Esophagus squamous epithelium (tissue), 5 donors: ENCODE measurements at places on chromosomes 1 and 21.

- no peak for DNase-seq
These were observed 3.9 kb downstream of the RABGGTB start for GRCh38 chr1:75789988-75790387.

DNA sequence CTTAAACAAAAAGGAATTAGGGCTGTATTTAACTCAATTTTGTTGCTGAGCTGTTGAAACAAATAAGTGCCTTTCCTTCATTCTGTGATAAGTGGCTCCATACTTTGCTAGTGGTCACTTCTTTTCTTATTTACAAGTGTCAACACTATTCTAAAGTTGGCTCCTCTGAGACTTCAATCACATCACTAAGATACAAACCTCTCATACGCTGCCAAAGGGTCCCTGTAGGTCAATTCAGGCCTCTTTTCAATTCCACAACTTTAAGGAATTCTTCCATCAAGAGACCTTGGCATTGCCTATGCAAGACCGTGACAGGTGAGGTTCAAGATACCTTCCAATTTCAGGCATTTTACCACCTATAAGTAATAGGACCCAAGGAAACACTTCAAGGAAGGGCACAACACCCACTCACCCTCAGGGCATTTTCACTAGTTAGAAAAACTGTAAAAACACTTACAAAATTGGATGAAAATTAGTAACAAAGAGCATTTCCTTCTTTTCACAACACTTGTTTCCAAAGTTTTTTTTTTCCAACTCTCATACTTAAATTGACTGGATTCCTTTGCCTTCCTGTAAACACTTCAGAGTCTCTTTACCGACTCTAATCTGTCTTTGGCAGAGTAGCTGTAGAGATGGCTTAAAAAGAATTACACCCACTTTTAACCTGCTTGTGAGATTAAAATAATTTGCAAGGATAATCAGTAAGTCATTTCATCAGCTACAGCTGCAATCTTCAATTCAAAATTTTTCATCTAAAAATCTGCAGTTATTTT is 24.5 kb downstream of the SERBP1 start:
- no peak for DNase-seq

DNA sequence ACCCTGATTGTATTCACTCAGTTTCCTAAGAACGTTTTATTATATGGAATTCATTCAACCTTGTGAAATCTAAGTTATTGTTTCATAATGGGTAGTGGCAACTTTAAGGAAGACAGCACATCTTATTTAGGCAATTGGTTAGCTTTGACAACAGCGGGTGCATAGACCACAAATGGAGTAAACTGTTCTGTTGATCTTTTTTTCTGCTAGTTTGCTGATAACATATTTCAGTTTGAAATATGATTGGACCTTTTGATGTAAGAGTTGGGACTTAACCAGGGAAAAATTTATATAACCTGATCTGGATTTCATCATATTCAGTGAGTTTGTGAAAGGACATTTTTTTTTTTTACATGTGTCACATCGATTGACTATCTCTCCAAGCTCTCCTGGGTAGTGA is 151.7 kb downstream of the HLX start:
- DNase-seq = no peak

DNA sequence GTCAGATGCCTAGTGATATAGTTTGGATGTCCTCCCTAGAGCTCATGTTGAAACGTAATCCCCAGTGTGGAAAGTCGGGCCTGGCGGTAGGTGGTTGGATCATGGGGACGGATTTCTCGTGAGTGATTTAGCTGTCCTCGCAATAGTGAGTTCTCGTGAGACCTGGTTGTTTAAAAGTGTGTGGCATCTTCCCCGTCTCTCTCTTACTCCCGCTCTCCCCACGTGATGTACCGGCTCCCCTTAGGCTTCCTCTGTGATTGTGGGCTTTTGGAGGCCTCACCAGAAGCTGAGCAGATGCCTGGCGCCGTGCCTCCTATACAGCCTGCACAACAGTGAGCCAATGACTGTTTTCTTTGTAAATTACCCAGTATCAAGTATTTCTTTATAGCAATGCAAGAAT is 264.5 kb downstream of the TTLL7 start:
- DNase-seq = no peak

DNA sequence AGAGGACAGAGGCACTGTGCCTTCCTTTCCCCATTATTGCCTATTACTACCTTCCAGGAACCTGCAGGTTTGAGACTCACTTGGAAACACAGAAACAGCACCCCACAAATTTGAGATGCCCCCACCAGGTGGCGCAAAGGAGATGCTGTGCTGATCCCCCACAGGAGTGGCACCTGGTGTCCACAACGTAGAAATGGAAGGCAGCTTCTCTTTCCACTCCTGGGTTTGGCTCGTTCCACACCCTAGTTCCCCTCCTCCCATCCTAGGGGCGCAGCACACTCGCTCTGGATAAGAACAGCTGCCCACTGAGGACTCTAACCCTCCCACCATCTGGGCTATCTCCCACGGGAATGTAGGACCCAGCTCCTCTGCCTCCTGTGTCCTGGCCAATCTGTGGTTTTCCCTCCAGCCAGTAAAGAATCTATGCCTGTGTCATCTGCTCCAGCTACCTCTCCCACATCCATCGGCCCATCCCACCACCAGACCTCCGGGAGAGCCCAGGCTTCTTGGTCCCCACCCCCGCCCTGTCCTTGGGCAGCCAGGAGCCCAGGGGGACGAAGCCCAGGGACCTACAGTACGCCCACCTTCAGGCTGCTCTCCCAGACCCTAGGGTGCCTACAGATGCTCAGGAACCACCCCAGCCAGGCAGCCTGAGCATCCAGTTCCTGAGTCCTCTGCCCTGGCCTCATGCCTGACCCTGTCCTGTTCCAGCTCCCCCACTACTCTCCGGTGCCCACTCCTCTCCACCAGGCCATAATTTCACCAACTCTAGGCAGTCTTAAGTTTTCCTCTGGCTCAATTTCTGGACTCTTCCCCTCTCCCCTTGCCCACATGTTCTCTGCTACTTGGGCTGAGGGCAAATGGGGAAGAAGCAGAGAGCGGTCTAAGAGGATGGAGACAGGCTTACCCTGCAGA is 549 bp downstream of the THBS3 start:
- peak; percentile 46 for DNase-seq

DNA sequence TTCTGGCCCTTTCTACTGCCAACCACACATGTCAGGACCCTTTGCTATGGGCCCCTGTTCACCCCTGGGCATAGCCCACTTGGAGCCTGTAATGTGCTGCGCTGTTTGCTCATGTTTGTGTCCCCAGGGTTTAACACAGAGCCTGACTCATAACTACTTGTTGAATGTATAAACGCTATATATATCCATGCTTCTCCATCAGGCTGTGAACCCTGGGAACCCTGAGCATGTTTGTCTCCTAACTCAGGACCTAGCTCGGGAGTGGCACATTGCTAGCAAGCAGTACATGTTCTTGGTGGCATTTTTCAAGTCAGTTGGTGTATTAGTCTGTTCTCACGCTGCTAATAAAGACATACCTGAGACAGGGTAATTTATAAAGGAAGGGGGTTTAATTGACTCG is 8.0 kb downstream of the OLFML3 start:
- no peak for DNase-seq

GRCh38 chr1:177741476-177741875 is 228.4 kb downstream of the SEC16B start:
- DNase-seq = no peak

DNA sequence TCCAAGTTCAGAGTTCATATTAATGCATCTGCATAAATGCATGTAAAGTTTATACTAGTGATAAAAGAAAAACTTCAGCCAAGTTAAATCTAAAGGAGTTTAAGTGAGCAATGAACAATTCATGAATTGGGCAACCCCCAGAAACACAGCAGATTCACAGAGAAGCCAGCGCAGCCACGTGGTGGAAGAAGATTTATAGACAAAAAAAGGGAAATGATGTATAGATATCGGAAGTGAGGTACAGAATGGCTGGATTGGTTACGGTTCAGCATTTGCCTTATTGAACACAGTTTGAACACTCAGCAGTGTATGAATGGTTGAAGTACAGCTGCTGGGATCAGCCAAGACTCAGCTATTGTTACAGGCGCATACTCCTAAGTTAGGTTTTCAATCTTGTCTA is 5.7 kb downstream of the AK5 start:
- no peak for DNase-seq

- DNase-seq = no peak
These were observed 164.0 kb downstream of the FASLG start for GRCh38 chr1:172822886-172823285.

DNA sequence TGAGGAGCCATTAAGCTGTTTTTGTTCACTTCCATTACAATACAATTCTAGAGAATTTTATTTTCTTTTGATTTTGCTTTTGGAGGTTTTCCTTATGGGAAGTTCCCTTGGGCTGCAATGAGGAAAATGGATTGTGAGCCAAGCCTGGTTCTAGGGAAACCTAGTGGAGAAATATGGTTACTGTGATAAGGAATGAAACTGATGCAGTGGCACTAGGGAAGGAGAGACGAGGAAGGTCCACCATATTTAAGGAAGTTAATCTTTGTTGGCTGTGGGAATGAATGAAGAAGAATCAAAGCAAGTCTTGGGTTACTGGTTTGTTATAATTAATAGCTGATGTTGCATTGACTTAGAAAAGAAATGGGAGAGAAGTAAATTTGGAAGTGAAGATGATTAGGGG is 28.4 kb downstream of the CHML start:
- DNase-seq = no peak

DNA sequence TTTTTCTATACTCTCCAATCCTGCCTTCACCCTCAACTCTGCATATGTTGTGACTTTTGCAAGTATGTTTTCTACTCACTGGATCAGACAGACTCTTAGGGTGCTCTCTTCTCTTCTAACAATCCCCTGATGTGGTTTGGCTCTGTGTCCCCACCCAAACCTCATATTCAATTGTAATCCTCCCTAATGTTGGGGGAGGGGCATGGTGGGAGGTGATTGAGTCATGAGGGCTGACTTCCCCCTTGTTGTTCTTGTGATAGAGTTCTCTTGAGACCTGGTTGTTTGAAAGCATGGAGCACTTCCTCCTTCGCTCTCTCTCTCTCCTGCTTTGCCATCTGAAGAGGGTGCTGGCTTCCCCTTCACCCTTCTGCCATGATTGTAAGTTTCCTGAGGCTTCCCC is 148.9 kb upstream of the IGSF21 start:
- DNase-seq = no peak

DNA sequence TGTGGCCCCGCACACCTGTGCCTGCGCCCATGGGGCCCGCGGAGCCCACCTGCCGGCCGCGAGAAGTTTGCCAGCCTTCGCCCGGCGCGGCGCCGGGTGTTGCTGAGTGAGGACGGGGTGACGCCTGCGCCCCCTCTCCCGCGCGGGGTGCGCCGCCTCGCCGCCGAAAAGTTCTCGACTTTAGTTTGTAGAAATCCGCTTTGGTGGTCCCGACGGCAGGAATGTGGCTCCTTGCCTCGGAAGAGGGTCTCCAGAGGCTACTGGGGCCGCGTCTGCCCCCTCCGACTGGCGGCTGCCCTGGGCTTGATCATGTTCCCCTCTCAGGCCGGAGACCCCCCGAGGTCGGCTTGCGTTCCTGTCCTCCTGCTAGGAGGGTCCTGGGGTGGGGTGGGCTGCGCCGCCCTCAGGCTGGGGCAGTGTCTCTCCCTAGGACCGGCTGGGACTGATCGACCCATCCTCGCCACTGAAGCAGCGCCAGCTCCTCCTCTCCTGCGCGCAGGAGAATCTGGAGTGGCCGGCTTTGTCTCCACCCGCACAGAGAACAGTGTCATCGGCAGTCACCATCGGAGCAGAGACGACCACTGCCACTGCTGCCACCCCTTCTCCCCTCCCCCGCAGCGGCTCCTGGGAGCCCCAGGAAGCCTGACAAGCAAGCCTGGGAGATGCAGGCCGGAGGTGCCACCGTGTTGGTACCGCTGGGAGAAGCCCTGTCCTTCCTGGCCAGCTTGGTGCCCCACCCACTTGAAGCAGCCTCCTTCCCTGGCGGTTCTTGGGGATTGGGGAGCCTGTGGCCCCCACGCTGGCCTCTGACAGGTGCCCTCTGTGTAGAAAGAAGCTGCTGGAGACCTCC is 553 bp upstream of the SLC30A2 start:
- DNase-seq = no peak

- no peak for DNase-seq
These were observed 69.3 kb downstream of the KCTD3 start for GRCh38 chr1:215636258-215636965.

GRCh38 chr1:117051224-117052064 is 8.7 kb upstream of the TTF2 start:
- no peak for DNase-seq

GRCh38 chr1:43912607-43913006 is 21.0 kb upstream of the ARTN start:
- DNase-seq = no peak

DNA sequence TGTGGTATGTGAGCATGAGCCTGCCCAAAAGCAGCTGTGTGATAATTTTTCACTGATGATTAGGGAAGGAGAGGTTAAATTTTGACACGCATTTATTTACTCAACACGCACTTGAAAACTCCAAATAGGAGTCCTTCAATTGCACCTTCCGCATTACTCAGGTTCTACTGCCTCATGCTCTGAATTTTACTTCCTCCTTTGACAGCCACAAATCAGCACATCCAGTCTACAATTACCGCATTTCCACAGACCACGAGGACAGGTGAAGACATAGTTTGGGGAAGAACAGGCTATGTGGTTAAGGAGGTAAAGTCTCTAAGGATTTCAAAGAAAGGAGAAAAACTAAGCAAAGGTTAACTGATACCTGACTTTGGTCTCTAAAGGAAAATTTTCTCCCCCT is 2.6 kb downstream of the CAPN8 start:
- DNase-seq = no peak

DNA sequence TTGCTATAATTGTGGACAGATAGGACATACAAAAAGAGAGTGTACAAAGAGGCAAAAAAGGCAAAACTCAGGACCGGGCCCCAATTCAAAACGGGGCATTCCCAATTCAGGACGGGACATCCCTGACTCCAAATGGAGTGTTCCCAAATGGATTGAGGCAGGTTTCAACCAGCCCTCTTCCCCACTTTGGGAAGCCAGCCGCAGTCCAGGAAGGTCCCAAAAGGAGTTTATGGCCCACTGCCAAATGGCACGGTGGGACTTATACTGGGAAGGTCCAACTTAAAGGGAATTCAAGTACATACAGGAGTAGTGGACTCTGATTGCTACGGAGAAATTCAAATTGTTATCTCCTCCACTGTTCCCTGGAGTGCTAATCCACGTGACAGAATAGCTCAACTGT is 3.5 kb upstream of the ZNF669 start:
- no peak for DNase-seq

DNA sequence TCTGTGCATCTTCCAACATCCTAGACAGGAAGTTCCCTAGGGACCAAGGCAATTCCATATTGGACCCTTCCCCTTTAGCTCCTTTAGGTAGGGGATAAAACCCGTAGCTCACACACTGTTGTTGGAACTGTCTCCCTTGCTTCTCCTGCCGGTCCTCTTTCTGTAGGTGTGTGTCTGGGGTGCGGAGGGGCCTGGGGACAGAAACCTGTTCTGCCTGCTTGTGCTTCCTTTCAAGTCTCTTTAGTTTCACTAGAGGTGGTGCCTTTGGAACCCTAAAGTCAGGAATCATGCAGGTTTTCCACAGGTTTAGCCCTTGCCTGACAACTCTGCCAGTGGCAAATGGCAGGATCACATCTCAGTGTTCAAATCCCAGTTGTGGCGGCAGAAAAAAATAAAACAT is 74.6 kb upstream of the PTGFRN start:
- no peak for DNase-seq
